Cardiac atrium fibroblast (primary cell): ENCODE measurements at places on chromosomes 4 and X. TPM values are rescaled to one million over a fixed set of nuclear protein-coding genes. Genes with fewer than 3 reads are reported as not detected.

Gene ADH4
- total RNA-seq: 0.16 TPM in 1 of 2 replicates, not detected in the other

Gene TEX13B
- not detected in 2 replicates for total RNA-seq

Gene CABS1
- total RNA-seq: not detected in 2 replicates

Gene BTC
- total RNA-seq: not detected in 2 replicates

Gene PLAC8
- total RNA-seq: 3.4 TPM in 1 of 2 replicates, not detected in the other

Gene GUCY1B1
- total RNA-seq: 3.4 and 4.5 TPM in 2 replicates

Gene QRFPR
- total RNA-seq: not detected in 2 replicates

Gene XG
- 1.1 and 1.8 TPM in 2 replicates for total RNA-seq

Gene SPIN2A
- 0.18 TPM in 1 of 2 replicates, not detected in the other for total RNA-seq

Gene GAB3
- total RNA-seq: 1.8 and 4.5 TPM in 2 replicates

Gene IL2
- not detected in 2 replicates for total RNA-seq

Gene C4orf36
- total RNA-seq: 0.49 TPM in 1 of 2 replicates, not detected in the other

Gene RASL11B
- 0.36 TPM in 1 of 2 replicates, not detected in the other for total RNA-seq

Gene SSX7
- total RNA-seq: not detected in 2 replicates

Gene CENPI
- total RNA-seq: 1.3 and 4.1 TPM in 2 replicates

Gene MFSD8
- 15.6 and 41.7 TPM in 2 replicates for total RNA-seq

Gene EDNRA
- total RNA-seq: 8.3 and 12.3 TPM in 2 replicates

Gene SERPINA7
- total RNA-seq: not detected in 2 replicates

Gene ATP2B3
- total RNA-seq: not detected in 2 replicates

Gene GABRG1
- total RNA-seq: not detected in 2 replicates

Gene PSAPL1
- under 0.01 and 0.65 TPM in 2 replicates for total RNA-seq

Gene AGTR2
- not detected in 2 replicates for total RNA-seq

Gene FAM47A
- not detected in 2 replicates for total RNA-seq

Gene ZNF630
- total RNA-seq: 0.18 and 0.97 TPM in 2 replicates

Gene CASP3
- total RNA-seq: 48.3 and 51.6 TPM in 2 replicates

Gene ARX
- not detected in 2 replicates for total RNA-seq

Gene KLKB1
- 3.1 and 6.0 TPM in 2 replicates for total RNA-seq

Gene ARMCX4
- total RNA-seq: 0.90 and 2.1 TPM in 2 replicates

Gene GNRHR
- not detected in 2 replicates for total RNA-seq

Gene DCHS2
- total RNA-seq: not detected in 2 replicates

Gene SYN1
- 3.6 and 13.9 TPM in 2 replicates for total RNA-seq

Gene ADH7
- total RNA-seq: not detected in 2 replicates

Gene ADAMTS3
- total RNA-seq: 0.97 and 1.1 TPM in 2 replicates

Gene CPLX1
- total RNA-seq: not detected in 2 replicates

Gene NHSL2
- 0.18 and 0.81 TPM in 2 replicates for total RNA-seq

Gene MAGEB10
- not detected in 2 replicates for total RNA-seq

Gene RNF212
- total RNA-seq: 0.81 and 4.2 TPM in 2 replicates

Gene NHS
- under 0.01 and 0.65 TPM in 2 replicates for total RNA-seq

Gene SORBS2
- total RNA-seq: 27.4 and 40.6 TPM in 2 replicates

Gene RRAGB
- total RNA-seq: 8.3 and 13.4 TPM in 2 replicates

Gene HS3ST1
- total RNA-seq: 1.5 and 1.8 TPM in 2 replicates

Gene ZIC3
- not detected in 2 replicates for total RNA-seq

Gene CD38
- 0.16 TPM in 1 of 2 replicates, not detected in the other for total RNA-seq

Gene S100P
- not detected in 2 replicates for total RNA-seq

Gene DRD5
- total RNA-seq: not detected in 2 replicates
